ENCODE measurements at places on chromosomes 13 and 19.

DNA sequence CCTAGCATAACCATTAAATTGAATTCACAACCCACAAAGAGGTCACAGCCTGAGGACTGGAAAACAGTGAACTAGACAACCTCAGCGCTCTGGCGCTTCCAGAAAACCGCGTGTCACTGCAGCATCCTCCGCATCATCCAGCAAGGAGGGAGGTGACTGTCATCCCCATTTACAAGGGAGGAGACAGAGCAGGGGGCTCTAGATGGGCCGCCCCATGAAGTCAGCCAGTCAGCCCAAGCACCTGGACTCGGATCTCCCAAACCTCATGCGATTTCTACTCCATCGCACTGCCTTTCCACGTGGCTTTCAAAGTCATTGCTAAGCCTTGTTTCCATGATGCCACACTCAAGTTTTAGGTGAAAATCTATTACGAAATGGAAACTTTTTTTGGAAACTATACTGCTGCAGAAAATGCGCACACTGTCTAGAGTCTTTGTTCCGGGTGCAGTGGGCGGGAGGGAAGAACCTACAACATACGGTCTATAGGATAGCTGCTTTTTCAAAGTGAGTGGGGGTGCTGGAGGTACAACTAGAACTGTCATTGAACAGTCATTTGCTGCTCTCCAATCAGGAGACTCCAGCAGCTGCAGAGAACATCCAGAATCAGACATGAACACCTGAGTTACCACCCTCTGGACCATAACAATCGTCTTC, 2.8 kb downstream of the AP3D1 start:
- DNase-seq: no peak

GRCh38 chr13:113144255-113144629, 14.2 kb upstream of the PROZ start:
- no peak for DNase-seq

DNA sequence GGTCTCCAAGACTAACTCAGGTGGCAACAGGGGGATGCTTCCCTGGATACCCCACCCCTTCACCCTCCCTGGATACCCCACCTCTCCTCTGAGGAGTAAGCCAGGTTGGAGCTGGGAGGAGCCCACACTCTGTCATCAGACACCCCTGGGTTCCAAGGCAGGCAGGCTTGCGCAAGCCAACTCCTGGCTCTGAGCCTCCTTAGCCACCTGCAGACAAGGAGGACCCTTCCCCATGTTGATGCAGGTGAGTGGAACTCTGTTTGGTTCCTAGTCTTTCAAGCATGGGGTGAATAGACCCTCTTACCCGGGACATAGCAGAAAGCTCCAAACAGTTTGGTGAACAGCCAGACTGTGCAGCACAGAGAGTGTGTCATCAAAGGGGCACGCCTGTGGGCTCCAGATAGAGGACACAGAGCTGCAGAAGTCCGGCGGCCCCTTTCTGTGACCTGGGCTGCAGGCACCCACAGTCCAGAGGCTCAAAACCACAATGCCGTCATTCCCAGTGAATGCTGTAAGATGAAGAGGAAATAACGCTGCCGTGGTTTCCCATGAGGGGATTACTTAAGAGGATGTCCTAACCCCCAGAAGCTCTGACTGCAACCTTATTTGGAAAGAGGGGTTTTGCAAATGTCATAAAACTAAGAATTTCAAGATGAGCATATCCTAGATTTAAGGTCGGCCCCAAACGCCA, 12.1 kb upstream of the HAS1 start:
- DNase-seq: no peak

DNA sequence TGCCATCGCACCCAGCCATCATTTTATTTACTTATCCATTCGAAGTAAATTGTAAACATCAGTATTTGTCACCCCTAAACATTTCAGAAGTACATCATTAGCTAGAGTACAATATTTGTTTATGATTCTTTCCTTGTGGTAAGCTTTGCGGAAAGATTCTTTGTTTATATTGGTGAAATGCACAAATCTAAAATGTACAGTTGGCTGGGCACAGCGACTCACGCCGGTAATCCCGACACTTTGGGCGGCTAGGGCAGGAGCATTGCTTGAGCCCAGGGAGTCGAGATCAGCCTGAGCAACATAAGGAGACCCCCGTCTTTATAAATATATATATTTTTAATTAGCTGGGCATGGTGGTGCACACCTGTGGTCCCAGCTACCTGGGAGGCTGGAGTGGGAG, 10.1 kb downstream of the LGALS7B start:
- no peak for DNase-seq

DNA sequence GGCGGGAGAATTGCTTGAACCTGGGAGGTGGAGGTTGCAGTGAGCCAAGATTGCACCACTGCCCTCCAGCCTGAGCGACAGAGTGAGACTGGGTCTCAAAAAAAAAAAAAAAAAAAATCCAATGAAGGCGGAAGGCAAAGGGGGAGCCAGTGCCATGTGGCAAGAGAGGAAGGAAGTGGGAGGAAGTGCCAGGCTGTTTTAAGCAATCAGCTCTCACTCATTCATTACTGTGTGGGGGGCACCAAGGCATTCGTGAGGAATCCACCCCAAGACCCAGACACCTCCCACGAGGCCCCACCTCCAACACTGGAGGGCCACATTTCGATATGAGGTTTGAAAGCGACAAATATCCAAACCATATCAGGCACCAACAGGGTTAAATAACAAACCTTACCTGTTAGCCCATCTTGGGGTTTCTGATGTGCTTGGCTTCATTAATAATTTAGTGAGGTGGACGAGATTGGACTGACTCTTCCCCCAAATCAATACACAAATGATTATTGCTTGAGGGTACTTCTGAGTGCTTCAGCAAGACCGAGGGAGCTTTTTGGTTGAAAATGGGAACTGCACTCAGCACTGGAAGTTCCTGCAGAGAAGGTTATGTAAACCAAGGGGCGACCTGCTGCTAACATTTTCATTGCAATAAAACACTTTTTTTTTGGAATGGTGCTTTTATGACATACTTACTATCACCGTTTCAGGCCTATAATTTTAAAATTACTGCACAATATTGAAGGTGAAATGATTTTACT, 7.5 kb upstream of the LRP3 start:
- DNase-seq: no peak

DNA sequence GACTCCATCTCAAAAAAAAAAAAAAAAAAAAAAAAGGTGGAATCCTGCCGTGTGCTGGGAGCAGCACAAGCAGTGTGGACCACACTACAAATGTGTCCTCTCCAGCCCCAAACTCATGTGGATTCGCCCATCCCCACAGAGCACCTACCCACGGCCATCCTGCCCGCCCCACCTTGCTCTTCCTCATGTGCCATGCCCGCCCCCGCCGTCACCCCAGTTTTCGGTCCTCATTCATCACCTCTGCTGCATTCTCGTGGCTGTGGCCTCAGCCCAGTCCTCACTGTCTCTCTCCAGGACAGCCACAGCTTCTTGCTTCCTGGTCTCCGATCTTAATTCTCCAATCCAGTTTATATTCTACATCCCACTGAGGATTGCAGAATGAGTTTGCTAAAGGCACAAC, 80.0 kb upstream of the TM9SF2 start:
- DNase-seq: no peak

DNA sequence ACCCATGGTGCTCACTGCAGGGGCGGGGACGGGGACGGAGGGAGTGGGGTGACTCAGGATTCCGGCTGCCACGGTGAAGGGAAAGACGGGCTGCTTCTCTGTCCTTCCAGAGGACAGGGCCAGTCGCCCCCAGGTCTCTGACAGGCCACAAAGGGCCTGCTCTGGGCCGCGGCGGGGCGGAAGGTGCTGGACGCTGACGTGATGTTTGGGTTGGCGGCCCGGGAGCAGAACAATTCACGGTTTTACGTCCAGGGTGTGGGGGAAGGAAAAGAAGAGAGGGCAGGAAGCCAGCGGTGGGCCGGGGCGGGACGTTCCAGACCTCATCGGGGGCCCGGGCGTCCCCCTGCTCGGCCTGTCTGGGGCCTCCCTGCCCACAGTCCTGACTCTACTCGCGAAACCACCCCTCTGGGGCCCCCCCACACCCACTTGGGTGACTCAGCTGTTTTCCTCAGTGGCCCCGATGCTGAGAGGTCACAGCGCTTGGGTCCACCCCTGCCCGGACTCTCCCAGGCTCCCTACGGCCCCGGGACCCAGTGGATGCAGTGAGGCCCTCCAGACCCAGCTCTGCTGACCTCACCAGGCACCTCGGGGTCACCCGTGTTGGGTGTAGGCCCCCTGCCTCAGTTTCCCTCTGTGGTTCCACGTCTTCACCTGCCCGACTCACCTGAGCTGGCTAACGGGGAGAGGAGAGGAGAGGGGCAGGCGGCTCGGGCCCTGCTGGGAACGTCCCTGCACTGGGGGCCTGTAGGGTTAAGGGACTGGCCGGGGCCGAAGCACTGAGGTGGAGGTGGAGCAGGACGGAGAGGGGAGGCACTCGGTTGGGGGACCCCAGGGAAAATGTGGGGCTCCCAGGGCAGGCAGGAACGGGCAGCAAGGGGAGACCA, 29.2 kb downstream of the PIP5K1C start:
- no peak for DNase-seq

GRCh38 chr13:102260256-102260655, 141.6 kb downstream of the FGF14 start:
- no peak for DNase-seq

GRCh38 chr13:99472122-99472440, 29.2 kb upstream of the TM9SF2 start:
- DNase-seq: no peak

GRCh38 chr19:19461671-19462622, 53.4 kb downstream of the TSSK6 start:
- no peak for DNase-seq

DNA sequence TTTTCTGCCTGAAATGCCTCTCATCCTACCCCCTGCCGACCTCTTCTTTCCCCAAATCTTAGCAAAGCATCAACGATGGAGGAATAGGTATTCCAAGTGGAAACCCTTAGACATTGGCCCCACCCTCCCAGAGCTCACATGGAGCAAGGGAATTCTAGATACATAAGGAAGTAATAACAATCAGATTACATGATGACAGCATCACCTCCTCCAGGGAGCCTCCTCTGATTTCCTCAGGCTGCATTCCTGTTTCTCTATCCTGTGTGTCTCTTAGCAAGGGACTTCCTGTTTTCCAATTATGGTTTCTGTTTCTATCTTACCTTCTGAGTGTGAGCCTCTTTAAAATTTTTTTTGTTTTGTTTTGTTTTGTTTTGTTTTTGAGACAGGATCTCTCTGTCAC, 246.6 kb downstream of the TSHZ3 start:
- no peak for DNase-seq

- DNase-seq: no peak
Measured at GRCh38 chr19:3284759-3285646, 60.5 kb downstream of the CELF5 start.

- DNase-seq: no peak
Measured at GRCh38 chr19:6802336-6803035, 30.0 kb downstream of the VAV1 start.

DNA sequence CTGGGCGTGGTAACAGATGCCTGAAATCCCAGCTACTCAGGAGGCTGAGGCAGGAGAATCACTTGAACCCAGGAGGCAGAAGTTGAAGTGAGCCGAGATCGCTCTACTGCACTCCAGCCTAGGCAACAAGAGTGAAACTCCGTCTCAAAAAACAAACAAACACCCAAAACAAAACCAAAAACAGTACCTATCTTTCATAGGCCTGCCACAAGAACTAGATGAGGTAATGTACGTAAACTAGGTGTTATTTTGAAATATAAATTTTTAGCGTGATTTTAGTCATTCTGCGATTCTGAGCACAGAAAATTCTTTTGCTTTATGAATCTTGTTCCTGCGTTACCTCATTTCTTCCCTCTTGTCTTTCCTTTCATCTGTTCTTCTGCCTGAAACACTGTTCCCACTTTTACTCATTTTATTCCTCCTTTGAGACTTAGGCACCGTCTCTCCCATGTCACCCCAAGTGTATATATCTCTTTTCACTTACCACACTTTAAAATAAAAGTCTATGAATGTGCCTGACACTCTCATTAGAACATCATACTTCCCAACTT, 238.2 kb upstream of the HTR2A start:
- DNase-seq: no peak
